ENCODE measurements at places on chromosomes 6 and 20. TPM values are rescaled to one million over a fixed set of nuclear protein-coding genes. Genes with fewer than 3 reads are reported as not detected.

- no peak for DNase-seq
Observed at GRCh38 chr6:117396228-117396627, 29.5 kb downstream of the ROS1 start.

- DNase-seq: no peak
Observed at GRCh38 chr6:162179196-162179951, 548.2 kb downstream of the PRKN start.

DNA sequence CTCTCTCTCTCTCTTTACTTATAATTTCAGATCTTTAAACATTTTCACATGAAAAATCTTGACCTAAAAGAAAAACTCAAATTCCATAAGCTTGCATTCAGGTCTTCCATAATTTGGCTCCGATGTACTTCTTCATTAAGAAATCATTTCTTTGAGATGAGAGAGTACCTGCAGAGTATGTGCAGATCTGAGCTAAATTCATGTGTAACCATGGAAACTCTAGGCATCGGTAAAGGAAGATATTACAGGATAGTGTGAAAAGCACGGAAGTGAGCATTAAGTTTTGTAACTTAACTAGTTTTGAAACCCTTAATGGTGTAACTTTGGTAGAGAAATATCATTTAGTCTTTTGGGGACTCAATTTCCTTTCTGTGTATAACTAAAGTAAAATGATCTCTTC lies 295.9 kb upstream of the SOX4 start:
- DNase-seq: no peak

The TEAD3 gene
- 3.8 TPM for total RNA-seq

DNA sequence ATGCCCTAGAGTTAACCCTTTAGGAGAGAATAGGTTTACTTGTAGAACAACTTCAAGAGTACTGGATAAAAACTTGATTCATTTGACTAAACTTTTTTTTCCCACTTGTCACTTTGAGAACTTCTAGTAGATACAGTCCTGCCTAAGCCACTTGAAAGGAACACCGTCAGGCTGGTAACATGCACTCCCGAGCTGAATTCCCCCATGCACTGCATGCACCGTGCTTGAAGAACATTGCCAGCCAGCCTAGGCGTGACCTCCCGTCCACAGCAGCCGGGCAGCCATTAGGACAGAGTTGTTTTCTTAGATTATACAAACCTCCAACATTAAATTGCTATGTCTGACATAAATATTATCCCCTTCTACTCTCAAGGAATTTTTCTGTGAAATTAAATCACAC lies 52.6 kb downstream of the SMLR1 start:
- DNase-seq: no peak

The TENT5A gene
- total RNA-seq: 4.0 TPM

GRCh38 chr6:138026342-138026741 lies 80.9 kb downstream of the PERP start:
- no peak for DNase-seq

- DNase-seq: no peak
Observed at GRCh38 chr6:107750176-107750797, 73.8 kb downstream of the SCML4 start.

The FLOT1 gene
- 73.8 TPM for total RNA-seq

The PAK5 gene
- not detected for total RNA-seq

Data from HT1080 (cell line).